ENCODE measurements at places on chromosomes 5 and 9.

- no peak for DNase-seq
Observed at GRCh38 chr5:148708854-148709253, 54.5 kb upstream of the HTR4 start.

DNA sequence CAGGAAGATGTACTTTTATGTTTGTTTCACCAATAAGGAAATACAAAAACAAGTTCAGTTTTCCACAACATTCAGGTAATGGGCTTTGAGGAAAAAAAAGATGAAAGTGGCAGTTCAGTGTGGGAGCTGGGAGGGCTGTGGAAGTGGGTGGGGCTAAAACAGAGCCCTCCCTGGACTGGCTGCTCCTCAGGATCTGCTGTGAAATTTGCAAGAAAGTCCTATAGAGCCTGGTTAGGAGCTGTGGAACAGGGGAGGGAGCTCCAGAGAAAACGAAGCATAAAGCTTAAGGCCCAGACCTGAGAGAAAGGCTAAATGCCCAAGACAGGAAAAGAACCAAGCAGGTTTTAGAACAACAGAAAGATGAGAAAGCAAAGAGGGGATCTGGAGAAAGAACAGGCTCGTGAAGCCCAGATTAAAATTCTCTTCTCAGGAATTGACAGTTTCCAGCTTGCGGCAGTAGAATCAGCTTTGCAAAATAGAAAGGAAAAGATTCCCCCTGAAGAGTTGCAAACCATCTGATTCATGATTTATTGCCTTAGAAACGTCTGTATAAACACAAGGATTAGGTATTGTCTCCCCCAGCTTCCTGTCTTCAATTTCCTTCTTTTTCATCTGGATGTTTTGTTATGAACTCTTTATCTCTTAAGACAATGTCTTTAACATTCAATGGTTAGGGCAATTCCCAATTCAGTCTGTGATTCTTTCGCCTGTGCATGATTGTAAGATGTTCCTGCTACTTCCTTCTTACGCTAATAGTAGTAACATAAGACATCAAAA lies 26.3 kb upstream of the CRHBP start:
- DNase-seq, result no peak

- no peak for DNase-seq
Observed at GRCh38 chr9:108631496-108632285, 224.1 kb downstream of the ACTL7B start.

DNA sequence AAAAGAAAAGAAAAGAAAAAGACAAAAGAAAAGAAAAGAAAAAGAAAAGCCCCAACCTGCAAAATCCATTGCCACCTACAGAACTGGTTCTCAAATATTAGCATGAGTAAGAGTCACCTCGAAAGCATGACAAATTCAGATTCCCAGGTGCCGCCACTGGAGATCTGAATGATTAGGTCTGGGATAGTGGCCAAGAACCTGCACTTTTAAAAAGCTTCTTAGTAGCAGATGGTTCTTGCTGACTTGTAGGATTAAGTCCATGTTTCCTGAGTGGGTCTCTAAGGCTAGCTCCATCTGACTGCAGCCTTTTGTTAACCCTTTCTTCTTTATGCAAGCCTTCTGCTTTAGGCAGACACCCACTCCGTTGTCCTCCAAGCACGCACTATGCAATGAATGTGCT lies 178.5 kb upstream of the CDH18 start:
- no peak for DNase-seq

GRCh38 chr9:134318941-134319305 lies 7.3 kb upstream of the RXRA start:
- no peak for DNase-seq

GRCh38 chr9:131432050-131432449 lies 38.2 kb downstream of the PRRC2B start:
- no peak for DNase-seq

- DNase-seq, result no peak
Observed at GRCh38 chr5:147691130-147691529, 91.4 kb downstream of the JAKMIP2 start.

GRCh38 chr9:129183495-129184218 lies 5.6 kb upstream of the IER5L start:
- no peak for DNase-seq

GRCh38 chr5:122515709-122516431 lies 203.8 kb downstream of the SNCAIP start:
- no peak for DNase-seq

- DNase-seq, result no peak
Observed at GRCh38 chr5:104146652-104147051, 584.1 kb upstream of the NUDT12 start.

DNA sequence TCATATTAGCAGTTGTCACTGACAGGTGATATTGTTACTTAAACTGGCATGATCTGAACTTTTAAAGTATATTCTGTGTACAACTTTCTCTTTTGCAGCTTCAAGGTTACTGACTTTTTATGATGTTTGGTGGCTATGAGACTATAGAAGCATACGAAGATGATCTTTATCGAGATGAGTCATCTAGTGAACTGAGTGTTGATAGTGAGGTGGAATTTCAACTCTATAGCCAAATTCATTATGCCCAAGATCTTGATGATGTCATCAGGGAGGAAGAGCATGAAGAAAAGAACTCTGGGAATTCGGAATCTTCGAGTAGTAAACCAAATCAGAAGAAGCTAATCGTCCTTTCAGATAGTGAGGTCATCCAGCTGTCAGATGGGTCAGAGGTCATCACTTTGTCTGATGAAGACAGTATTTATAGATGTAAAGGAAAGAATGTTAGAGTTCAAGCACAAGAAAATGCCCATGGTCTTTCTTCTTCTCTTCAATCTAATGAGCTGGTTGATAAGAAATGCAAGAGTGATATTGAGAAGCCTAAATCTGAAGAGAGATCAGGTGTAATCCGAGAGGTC lies 5.9 kb downstream of the ZCCHC7 start:
- DNase-seq, result no peak

DNA sequence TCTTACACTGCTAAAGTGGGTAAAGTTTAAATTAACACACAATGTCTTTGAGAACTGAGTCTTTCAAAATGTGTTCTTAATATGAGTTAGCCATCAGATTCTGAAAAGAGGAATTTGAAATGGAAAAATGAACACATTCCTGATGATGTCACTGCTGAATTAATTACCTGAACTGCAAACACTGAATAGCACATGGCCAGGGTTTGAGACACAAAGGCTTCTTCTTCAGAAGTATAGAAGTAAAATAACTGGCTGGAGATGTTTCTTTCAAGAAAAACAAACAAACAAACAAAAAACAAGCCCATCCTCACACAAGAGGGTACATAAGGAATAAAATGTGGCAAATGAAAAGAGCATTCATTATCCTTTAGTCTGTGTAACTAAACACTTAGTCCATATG lies 7.1 kb downstream of the GLIS3 start:
- DNase-seq, result no peak

DNA sequence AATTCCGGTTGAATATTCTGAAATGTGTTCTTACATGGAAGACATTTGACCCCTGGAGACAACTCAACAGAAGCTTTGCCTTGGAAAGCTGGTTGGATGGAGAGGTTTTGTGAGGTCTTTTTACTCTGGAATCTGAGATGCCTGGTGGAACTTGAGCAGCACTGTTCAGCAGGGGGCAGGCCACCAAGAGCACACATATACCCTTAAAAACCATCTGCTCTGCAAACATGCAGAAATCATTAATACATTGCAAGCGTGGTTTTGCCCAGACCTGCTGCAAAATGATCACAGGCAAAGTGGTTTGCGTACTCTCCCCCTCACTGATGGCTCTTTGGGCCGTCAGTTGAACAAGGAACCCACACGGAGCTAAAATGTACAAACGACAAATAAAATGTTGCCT lies 32.8 kb upstream of the DAP start:
- no peak for DNase-seq

DNA sequence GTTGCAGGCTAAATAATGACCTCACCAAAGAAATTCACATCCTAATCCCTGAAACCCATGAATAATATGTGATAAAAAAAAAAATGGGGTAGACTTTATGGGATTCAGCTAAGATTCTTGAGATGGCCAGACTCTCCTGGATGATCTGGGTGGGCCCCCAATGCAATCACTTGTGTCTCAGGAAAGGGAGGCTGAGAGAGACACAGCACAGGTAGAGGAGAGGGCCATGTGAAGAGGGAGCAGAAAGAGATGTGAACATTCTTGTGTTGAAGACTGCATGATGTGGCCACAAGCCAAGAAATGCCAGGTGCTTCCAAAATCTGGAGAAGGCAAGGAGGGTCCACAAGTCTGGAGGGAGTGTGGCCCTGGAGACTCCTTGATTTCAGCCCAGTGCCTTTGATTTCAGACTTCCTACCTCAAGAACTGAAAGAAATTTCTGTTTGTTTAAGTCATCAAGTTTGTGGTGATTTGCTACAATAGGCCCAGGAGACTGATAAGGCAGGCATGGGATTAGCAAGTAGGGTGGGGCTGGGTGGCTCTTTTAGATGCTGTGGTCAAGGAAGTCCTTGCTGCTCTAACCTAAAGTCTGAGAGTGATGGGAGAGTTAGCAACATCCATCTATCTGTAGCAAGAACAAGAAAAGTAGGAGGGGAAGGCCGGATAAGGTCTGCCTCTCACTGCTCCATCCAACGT lies 86.6 kb upstream of the FAM120A start:
- no peak for DNase-seq

DNA sequence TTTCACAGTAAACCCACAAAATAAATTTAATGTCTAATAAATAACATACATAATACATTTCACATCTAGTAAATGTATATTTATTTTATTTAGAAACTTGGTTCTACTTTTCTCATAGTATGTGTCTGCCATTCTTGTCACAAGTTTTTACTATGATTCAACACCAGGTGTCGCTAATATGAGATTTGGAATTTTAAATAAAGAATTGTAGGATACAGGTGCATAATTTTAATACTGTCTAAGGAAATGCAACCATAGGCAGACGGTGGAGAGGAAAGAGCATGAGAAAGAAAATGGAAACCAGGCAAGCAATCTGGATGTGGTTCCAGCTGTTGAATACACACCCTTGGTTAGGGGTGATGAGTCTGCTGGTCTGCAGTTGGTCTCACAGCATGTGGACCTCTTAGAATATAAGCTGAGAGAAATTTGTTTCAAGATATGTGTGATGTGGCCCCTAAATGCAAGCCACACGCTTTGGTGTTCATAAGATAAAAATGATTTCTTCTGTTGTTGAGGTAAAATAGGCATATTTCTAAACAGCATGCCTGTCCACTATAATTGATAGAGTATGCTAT lies 114.7 kb upstream of the TXNDC8 start:
- no peak for DNase-seq

DNA sequence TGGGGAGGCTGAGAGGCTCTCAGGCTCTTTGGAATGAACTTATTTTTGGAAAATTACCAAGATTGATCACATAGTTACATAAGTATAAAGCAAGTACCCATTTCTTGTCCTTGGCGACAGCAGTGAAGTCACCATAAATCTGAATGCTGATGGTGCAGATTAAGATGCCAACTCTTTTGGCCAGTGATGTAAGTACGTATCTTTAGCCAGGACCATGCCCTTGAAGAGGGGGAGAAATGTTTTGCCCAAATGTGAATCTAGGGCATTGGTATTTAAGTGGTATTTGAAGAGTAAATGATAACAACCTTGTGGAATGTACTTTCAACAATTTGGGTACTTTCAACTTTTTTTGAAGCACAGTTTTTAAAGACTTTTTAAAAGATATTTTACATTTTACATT lies 68.2 kb upstream of the RAD23B start:
- DNase-seq, result no peak

GRCh38 chr5:135140446-135141204 lies 106.6 kb upstream of the PITX1 start:
- no peak for DNase-seq

DNA sequence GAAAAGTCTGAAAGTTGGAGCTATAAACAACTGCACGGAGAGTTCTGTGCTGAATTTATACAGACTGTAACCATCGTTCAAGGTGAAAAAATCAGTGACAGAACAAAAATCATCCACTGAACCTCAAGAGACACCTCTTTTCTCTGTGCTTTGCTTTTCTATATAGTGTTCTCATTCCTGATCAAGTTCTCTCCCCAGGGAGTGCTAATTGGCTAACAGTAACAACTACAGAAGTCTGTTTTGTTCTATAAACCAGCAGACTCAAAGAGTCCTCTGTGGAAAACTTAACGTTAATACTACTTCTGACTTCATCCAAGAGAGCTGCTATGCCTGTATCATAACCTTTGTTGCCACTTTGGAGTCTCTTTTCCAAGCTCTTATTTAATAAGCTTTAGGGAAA lies 1388.3 kb upstream of the C9orf72 start:
- DNase-seq, result no peak

GRCh38 chr9:117887383-117887782 lies 183.2 kb downstream of the TLR4 start:
- no peak for DNase-seq

DNA sequence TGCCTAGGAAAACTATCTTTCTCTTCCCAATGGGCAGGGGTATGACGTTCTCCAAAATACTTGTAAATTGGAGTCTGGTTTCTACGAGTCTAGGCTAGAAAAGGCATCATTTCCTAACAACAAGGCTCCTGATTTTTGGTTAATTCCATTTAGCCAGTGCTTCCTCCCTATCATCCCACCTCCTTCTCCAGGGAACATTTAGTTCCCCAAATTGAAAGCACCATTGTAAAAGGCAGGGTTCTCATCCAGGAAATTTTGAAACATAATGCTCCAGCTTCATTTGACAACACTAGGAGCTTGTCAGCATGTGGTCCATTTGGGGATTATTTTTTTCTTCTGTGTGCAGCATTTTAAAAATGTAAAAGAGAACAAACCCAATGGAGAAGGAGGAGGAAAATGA lies 256.5 kb upstream of the GRIA1 start:
- no peak for DNase-seq
